ENCODE measurements at places on chromosomes 5 and 9. TPM values are rescaled to one million over a fixed set of nuclear protein-coding genes. Genes with fewer than 3 reads are reported as not detected.

DNA sequence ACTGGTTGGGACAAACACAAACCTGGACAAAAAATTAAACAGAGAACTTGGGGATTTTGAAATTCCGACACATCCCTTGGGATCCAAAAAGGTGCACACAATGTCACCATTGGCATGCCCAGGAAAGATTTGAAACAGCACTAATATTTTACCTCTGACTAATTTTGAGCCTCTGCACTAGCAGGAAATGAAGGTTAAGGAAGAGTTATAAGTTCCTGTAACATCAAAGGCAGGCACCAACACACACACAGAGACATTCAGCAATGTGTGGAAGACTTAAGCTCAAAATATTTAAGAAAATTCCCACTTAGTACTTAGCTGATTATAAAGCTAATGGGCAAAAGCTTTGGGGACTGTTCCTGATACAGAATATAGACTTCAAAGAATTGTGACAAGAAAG lies 247.0 kb downstream of the CDH9 start:
- no peak for DNase-seq

DNA sequence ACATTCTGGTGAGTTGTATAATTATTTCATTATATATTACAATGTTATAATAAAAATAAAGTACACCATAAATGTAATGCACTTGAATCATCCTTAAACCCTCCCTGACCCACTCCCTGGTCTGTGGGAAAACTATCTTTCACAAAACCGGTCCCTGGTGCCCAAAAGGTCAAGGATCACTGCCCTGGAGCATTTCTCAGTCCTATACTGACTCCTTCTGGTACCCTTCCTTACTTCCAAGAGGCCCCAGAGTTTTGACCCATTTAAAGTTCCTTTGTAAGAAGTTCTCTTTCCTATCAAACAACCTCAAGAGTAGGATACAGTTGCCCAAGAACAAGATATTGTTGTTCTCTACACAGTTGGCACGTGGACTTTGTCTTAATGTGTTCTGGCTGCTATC lies 88.9 kb upstream of the TRPM3 start:
- DNase-seq = no peak

DNA sequence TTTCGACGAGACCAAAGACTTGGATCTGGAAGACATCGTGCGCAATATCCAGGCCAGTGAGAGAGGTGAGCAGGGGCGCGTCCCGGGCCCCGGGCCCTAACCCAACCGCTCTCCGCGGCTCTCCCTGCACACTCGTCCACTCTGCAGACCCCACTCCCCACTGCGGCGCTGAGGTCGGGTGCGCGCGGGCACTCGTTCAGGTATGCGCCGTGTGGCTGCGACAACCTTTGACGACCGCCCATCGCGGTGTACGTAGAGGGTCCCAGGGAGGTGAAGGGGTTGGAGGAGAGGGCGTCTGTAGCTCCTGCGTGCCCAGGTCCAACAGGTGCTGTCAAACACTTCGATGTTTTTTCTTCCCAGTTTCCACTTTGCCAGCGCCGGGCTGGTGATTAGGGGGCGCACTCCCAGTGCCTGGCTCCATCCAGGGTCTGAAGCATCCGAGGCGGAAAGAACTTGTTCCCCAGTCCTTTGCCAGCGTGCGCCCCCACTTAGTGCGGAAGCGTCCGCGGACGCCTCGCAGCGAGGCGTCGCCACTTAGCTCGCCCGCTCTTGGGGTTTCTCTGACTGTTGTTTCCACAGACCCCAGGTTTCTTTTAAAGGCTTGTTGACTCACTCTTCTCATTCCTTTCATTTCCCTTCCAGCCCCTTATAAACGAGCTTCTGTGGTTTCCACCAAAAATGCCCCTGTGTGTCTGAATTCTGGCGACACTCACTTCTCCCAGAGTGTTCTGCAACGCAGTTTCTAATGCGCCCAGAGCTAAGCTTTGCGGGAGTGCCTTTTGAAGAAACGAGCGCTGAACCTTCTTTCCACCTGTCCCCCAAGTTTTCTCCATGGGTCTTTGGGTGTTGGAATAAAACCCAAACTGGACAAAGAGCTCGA lies 1.6 kb downstream of the NPR3 start:
- no peak for DNase-seq

GRCh38 chr5:124410539-124411488 lies 335.6 kb downstream of the ZNF608 start:
- DNase-seq = no peak

GRCh38 chr5:88885002-88885401 lies 2.0 kb upstream of the MEF2C start:
- no peak for DNase-seq

- no peak for DNase-seq
These were observed 1326.3 kb upstream of the CDH6 start for GRCh38 chr5:29867155-29867554.

DNA sequence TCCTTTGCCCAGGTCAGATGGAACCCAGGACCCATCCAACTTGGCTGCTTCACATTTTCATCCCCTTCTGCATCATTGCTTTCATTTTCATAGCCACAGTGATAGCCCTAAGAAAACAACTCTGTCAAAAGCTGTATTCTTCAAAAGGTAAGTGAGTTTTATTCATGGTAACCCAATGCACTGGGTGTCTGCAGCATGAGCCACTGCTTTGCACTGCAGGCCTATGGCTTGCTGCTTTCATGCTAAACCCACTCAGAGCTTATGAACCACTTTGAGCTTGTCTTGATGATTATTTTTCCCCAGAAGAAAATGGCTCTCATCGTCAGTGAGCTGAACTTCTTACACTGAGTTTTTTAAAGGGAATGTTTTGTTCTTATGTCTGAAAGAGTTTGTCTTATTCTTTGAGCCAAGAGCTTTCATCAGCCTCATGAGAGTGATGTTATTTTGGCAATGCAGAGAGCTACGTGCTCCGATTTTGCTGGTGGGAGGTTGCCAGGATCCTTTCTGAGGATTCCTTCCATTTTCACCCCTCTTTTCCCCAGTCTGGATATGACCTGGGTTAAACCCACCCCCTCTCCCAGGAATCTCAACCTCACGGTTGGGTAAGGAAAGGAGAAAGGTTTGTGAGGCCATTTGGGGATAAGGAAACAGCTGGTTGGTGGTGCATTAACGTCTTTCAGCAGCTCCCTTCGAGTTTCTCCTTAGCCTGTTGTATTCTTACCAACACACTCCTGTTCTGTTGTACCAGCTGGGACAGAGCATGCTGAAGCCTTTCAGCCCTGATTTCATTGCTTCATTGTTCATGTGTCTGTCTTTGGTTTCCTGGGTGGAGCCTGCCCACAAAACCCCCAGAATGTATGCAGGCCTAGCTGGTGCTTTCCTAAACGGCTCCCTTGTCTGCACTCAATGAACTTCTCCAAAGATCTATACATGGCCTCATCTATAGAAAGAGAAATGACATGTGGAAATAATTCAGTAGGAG lies 47.6 kb downstream of the PDCD1LG2 start:
- no peak for DNase-seq

DNA sequence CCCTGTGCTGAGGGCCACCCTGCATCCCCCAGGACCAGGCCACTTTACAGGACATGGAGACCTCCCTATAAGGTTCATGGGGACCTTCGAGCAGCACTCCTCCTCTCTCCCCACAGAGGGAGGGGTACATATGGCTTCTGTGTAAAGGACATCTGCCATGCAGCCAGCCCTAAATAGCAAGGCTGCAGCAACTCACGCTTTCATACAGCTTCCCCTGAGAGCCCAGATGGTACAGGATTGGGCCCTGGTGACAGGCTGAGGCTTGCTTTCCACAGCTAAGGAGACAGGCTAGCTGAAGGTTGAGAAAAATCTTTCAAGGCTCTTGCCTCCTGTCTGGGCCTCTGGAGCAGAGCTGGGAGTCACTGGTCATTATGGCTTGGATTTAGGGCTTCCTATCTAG lies 147.0 kb upstream of the ZNF366 start:
- DNase-seq = no peak

DNA sequence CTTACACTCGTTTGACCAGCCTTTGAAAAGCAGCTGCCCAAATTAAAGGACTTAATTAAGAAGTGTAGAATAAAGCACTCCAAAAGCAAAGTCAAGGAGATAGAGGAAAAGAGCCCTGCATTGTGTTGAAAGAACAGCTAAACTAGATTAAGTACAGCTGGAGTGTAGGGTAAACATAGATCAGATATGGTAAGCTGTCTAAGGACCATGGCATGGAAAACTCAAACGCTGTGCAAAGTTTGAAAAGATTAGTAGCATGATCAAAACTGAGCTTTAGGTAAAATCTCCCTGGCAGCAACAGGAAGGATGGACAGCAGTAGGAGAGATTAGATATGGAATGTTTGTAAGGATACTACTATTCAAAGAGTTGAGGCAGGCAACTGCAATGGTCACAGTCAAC lies 55.4 kb downstream of the BNC2 start:
- no peak for DNase-seq

GRCh38 chr9:75889577-75889976 lies 896 bp upstream of the PCSK5 start:
- no peak for DNase-seq

DNA sequence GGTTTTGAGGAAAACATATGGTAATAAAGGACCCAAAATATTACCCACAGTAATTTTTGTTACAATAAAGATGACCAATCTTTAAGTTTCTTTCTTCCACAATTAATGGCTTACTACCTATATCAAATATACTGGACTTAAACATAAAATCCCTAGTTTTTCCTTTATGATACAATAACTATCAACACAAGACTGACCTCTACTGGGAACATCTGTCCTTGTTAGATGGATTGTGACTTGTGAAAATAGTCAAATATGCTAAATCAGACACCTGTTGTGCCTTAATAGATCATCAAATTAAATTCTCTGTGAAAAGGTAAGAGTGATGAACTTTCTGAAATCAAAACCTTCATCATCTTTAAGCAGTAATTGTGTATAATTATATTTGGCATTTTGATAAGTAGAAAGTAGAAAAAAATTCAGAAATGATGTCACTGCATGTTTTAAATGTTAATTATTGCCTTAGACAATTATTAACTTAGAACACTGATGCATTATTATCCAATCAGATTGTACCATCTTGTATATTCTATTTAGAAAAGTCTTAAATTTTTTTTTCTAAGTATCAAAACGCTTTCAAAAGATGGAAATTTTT lies 113.6 kb downstream of the DEPDC1B start:
- DNase-seq = no peak

DNA sequence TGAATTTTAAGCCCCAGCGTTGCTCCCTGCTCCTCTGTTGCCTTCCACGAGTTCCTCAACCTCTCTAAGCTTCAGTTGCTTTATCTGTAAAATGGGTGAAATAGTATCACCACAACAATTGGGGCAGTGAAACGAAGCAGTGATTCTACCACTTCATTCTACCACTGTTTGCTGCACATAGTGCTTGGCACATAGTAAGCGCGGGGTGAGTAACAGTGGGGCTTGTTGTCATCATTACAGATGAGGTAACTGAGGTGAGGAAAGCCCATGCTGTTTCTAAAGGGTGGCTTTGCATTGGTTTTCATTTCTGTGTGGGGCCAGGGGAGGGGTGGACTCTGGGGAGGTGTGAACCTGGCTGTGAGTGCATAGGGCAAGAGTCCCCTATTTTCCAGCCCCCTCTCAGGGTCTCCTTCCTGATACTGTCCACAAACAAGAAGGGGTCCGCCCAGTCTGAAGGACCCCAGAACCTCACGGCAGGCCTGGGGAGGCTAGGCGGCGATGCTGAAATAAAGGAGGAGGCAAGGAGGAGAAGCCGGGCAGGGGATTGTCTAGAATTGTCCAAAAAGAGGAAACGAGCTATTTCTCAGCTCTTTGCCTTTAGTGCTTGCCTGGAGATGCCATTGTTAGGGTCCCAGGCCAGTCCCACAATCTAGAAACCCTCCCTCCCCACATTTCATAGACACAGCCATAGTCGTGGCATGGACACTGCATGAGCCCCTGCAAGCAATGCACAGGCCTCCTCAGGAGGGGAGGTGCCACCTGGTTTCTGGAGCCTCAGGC lies 65.6 kb downstream of the IL6ST start:
- DNase-seq = no peak

DNA sequence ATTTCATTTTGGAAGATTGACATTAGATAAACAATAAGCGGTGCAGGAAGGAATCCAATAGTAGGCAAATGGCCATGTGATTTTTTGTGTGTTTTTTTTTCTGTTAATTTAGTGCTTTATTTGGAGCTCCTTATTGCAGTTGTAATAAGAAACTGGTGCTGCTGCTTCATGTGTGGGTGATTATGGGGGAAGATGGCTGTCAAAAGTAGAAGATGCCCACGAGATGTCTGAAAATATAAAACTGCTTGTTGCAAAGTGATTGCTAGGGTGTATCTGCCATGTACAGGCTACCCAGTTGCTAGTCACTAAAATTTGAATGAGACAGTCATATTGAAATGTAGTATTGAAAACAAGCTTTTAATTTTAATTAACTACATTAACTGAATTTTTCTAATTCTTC lies 216.7 kb upstream of the FTMT start:
- no peak for DNase-seq

DNA sequence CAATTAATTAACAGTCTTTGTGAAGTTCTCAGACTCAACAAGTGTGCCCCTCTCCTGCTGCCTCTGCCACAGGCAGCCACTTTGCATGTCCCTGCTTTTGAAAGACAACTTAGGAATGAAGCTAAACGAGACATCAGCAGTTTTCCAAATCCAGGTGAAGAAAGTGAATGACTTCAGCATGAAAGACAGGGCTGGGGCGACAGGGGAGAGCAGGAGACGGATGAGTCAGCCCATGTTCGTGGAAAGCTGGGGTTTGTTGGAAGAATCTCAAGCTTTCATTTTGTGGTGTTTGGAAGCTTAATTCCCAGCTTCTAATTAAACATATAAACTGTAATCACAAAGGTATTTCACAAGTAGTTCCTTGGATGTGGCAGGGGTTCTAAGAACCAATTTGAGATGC lies 207.8 kb upstream of the MAP3K1 start:
- no peak for DNase-seq

SLC6A7 gene
- polyA plus RNA-seq = 33.1 TPM

HRCT1 gene
- 0.81 TPM for polyA plus RNA-seq

GFPT2 gene
- polyA plus RNA-seq = 17.4 TPM

PHYHD1 gene
- polyA plus RNA-seq = 23.2 TPM

FRMD3 gene
- polyA plus RNA-seq = 18.3 TPM

APBB3 gene
- 90.1 TPM for polyA plus RNA-seq

IL5 gene
- 0.86 TPM for polyA plus RNA-seq

CATSPER3 gene
- not detected for polyA plus RNA-seq

PCDHGA10 gene
- polyA plus RNA-seq = 21.1 TPM

IL9 gene
- 1.0 TPM for polyA plus RNA-seq

ISCA1 gene
- 66.4 TPM for polyA plus RNA-seq

NFIB gene
- 56.4 TPM for polyA plus RNA-seq

ATP10B gene
- polyA plus RNA-seq = 4.1 TPM

PPP2CA gene
- 323 TPM for polyA plus RNA-seq

All from spinal cord (tissue), 10 donors.